NCI-H187 (cell line): ENCODE measurements at places on chromosomes 3 and 15.
A peak's percentile ranks its signal among the peaks of the same experiment; 100 is the strongest.

DNA sequence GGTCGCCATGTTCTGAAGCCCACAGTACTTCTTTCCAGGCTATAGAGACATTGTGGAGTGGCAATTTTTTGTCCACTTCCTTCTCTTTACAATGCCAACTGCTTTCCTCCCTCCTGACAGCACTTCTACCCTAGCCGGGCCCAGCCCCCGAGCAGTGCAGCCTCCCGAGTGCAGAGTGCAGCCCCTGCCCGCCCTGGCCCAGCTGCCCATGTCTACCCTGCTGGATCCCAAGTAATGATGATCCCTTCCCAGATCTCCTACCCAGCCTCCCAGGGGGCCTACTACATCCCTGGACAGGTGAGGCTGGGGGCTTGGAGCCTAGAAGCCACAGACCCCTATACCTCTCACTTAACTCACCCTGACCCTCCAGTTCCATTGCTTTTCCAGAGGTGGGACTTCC is 2.8 kb downstream of the EIF4G1 start:
- DNase-seq = no peak

- DNase-seq = no peak
These were observed 131.4 kb upstream of the UBE2E2 start for GRCh38 chr3:23071758-23072157.

DNA sequence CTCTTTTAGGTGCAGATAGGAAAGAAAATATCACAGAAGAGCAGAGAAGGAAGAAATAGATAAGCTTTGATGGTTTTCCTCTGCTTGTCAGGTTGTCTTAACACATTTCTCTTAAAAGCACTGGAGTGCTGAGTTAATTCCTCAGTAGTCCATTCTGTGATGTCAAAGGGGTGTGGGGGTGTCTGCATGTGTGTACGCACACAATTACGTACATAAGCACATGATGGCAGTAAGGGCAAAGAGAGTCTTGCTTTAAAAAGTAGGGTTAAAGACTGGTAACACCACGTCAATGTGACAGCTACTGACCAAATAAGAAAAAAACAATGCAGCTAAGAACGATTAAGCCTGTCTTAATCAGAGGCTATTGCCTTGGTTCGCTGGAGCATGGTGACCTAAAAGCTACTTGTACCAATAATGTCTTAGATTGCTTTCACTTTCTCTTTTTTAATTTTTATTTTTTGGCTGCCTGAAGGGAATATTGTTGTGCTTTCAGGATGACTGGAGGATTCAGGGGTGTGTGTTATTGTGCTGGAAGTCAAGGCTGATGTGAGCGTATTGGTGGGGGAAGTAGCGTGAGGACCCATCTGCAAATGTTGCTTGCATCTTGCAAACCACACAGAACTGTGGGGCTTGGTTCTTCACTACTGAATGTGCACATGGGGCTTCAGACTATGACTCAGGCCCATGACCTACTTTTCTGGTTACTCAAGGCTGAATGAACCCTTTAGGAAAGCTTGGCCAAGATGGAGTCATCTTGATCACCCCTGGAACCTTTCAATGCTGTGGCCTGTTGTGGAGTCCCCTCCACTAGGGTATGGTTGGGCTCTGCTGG is 417.8 kb upstream of the TPM1 start:
- DNase-seq = no peak

- no peak for DNase-seq
These were observed 461 bp downstream of the COPB2 start for GRCh38 chr3:139388821-139389551.

- DNase-seq = no peak
These were observed 552.3 kb downstream of the NAALADL2 start for GRCh38 chr3:175411405-175411804.

DNA sequence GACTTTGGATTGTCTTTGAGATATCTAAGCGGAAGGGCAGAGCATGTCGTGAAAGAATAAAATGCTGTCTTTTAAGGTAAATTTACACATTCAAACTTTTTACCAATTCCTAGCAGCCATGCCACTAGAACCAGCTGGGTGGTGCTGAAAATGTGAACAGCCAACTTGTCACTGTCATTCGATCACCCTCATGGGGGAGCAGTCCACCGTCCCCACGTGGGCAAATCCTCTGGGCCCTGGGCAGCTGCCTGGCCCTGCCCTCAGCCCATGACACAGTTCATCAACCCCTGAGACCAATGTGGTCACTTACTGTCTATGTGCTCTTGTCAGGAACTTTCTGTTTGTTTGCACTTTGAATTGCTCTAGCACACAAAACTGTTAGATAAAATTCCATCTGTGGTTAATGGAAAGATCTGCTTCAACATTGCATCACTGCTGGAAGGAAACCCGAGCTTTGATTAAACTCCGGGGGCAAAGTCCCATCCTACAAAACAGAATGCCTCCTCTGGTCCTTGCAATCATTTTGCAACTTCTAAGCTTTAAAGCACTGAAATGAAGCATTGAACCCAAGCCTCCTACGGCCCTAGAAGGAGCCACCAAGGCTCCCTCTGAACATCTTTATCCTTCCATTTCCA is 50.1 kb downstream of the PCSK6 start:
- no peak for DNase-seq

DNA sequence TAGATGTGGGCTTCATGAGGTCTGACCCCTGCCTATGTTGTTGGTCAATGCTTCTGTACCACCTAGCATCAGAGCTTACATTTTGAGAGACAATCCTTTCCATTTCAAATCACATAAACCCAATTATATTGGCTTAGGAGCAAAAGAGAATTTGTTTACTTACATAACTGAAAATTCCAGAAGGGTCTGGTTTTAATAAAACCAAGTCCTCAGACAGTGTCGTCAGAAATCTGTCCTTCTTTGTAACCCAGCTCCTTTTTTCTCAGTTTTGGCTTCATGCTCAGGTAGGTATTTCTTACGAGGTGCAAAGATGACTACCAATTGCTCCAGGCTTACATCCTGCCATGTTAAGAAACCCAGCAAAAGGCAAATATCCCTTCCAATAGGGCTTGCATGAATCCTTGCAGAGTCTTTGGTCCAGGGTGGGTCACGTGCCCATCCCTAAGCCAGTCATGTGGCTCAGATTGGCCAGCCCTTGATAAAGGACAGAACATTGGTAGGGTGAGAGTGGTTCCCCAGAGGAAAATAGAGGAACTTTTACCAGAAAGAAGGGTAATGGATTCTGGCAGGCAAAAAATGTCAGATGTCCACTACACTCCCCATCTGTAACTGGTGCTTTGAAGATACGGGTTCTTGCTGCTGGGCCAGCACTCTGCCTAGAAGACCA is 50.2 kb upstream of the VILL start:
- no peak for DNase-seq

GRCh38 chr15:34610354-34610753 is 26.9 kb upstream of the GOLGA8B start:
- no peak for DNase-seq

GRCh38 chr3:193560870-193561269 is 6.2 kb upstream of the ATP13A4 start:
- DNase-seq = no peak

- DNase-seq = no peak
These were observed 784.0 kb downstream of the ZPLD1 start for GRCh38 chr3:103218793-103219192.

DNA sequence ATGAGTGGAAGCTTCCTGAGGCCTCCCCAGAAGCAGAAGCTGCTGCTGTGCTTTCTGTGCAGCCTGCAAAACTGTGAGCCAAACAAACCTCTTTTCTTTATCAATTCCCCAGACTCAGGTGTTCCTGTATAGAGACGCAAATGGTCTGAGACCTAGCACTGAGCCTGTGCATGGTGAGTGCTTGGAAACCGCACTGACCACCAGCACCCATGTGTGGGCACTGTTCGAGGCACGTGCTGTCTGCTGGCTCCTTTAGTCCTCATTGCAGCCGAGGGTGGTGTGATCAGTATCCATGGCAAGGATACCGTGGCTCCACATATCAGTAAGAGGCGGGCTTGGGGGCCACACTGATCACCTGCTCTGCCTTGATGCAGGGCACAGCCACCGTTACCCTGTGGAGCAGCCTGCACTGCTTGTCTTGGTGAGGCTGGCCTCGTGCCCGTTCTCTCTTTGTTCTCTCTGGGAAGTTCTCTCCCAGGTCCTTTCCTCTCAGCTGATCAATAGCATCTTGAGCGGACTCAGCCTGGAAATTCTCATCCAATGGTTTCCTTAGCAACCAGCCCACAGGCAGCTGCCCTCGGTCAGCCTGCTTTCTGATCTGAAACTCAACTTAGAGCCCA is 101.0 kb downstream of the PLXNA1 start:
- DNase-seq = no peak

GRCh38 chr15:99671926-99672635 is 61.2 kb downstream of the LYSMD4 start:
- no peak for DNase-seq

DNA sequence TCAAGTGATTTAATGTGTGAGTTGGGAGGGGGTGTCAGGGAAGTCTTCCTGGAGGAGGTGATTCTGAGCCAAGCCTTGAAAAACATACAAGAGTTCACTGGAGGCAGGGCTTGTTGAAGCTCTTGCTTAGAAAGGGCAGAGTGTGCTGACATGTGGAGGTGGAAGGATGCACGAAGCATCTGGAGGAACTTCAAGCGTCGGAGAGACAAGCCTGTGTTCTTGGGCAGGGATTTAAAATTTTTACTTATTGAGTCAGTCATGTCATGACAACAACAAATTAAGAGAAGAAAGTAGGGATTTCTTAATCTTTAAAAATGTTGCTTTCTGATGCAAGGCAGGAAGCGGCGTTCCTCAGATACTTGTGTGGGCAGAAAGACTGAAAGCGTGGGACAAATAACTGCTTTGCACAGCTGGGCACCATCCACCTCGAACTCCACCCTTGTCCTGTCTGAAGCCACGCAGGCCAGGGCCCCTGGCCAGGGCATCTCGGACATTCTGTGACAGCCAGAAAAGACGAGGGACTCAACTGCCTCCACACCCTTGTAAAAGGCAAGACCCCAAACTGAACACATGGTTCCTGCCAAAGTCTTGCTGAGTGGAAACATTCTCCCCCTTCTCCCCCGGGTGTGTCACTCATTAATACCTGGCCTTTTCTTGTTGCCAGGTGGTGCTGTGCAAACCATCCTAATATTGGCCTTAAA is 6.9 kb upstream of the IL16 start:
- no peak for DNase-seq

DNA sequence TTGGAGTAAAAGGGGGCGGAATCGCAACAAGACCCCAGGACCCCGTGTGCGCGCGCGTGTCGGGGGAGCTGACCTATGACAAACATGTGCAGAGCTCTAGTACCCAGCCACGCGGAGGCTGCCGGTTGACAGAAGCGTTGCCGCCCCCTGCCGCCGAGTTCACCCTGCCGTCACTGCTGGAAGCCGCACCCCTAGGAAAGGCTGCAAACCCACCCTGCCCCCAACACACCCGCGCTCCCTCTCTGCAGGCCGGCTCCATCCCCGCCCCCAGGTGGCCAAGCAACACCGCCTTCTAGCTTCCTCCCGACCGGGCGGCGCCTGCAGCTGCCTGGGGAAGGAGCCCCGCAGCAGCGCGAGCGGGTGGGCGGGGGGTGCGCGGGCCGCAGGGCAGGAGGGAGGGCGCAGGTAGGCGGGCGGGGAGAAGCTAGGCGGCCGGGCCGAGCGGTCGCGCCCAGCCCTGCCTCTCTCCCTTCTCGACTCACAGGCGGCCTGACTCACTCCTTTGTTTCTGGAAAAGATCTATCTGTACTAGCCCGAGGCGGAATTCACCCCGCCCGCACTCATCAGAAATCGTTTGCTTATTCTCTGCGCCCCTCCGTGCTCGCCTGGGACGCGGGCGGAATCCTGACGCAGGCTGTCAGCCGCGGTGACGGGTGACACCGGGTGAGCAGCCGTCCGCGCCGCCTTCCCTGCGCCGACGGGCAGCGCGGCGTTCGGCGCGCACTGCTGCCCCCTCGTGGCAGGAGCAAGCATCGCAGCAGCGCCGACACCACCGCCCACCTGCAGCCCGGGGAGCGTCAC is 160.8 kb downstream of the GAP43 start:
- DNase-seq = peak; percentile 93

DNA sequence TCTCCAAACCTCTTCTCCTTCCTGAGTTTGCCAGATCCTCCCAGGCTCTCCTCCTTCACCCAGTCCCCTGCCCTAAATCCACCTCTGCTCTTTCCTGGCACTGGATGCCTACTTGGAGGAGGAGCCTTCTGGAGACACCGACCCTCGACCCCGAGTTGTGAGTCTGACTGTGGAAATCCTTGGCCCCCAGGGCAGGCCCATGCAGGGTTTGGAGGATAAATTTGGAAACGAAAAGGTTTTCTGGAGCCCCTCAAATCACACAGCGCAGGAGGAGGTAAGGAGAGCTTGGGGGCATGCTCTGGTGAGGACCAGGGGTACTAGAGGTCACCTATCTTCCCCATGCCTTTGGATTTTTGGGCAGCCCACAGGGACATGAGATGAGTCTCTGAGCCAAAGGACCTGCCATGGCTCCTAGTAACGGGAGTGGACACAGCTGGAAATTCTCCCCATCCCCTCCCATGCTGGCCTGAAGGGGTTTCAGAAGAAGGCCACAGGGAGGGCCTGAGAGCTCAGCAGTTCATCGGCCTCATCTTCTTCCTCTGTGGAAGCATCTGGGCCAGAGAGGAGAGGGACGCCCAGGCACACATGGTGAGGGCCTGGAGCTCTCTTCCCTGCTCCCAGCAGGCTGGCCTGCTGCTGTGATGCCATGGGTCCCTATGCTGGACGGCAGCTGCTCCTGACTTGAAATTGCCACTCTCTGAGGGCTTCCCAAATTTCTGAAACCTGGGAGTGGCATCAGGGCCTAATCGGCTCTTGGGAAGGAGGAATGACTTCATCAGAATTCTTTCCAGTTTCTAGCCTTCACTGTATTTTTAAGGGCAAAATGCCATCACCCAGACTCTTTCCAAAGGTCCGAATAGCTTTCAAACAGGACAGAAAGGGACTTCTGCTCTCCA is 68.6 kb upstream of the ITGA11 start:
- no peak for DNase-seq

DNA sequence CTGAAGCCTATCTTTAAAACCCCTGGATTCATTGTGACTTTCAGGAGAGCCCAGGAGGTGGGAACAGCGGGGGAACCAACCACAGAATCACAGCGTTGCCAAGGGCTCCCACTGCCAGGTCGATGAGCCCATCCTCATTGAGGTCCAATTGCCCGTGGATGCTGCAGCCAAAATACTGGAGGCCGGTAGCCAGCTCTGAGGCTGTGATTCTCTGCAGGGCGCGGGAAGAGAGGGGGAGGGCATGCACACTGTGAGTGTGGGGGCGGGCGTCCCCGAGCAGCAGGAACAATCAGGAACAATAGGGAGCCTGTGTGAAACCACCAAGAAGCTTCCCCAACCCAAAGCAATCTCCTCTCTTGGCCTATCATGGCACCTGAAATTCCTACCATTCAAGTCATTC is 53.4 kb downstream of the FEM1B start:
- DNase-seq = no peak

GRCh38 chr15:64004056-64004455 is 42.2 kb downstream of the DAPK2 start:
- no peak for DNase-seq
